ENCODE measurements at places on chromosomes 12 and 14. TPM values are rescaled to one million over a fixed set of nuclear protein-coding genes. Genes with fewer than 3 reads are reported as not detected.
A peak's percentile ranks its signal among the peaks of the same experiment; 100 is the strongest.

The AHSA1 gene
- 193 TPM for total RNA-seq

DNA sequence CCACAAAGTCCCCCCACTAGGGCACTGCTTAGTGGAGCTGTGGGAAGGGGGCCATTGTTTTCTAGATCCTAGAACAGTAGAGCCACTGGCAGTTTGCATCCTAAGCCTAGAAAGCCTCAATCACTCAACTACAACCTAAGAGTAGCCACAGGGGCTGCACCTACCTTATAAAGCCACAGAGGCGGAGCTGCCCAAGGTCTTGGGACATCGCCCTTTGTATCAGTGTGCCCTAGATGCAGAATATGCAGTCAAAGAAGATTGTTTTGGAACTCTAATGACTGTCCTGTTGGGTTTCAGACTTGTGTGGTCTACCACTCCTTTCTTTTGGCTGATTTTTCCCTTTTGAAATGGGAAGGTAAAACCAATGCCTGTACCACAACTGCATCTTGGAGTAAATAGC is 59.5 kb downstream of the ATP2B1 start:
- DNase-seq = no peak

DNA sequence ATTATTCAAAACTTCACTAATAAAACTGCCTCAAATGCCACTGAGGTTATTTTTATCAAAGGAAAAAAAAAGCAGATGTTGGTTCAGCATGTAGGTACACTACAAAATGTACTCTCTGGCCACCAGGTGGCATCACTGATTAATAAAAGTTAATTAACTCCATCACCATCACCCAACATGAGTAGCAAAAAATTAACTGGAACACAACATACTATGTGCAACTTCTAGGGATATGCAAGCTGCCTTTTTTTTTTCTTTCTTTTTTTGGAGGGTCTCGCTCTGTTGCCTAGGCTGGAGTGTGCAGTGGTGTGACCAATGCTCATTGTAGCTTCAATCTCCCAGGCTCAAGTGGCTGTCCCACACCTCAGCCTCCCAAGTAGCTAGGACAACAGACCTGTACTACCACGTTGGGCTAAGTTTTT is 43.8 kb upstream of the NR2C1 start:
- peak; percentile 81 for DNase-seq

- DNase-seq = no peak
These were observed at the start of gene IL31 for GRCh38 chr12:122174155-122174845. Gene IL31, minus strand, starts transcription at chr12:122174221. Its CDS starts 49 bp downstream, at chr12:122174172.

The GPR84 gene
- not detected for total RNA-seq

The SLC38A2 gene
- total RNA-seq = 97.2 TPM

DNA sequence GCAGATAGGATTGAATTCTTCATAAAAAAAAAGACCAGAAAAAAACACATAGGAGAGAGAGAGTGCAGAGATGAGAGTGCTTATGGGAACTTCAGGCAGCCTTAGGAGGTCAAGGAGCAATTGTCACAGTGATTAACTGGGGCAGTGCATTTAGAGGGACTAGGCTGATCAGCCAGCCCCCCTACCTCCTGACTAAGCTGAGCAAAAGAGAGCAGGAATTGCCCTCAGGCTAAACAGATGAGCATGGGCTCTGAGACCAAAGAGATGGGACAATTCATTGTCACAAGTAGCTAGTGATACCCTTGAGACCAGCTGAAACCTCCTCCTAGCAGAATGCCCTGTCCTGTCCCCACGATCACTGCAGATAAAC is 124.0 kb downstream of the BTG1 start:
- DNase-seq = no peak

- DNase-seq = no peak
These were observed 15.3 kb upstream of the SPIC start for GRCh38 chr12:101459642-101460346.

The COCH gene
- 0.96 TPM for total RNA-seq

GRCh38 chr12:105831372-105831771 is 307.4 kb downstream of the NUAK1 start:
- no peak for DNase-seq

DNA sequence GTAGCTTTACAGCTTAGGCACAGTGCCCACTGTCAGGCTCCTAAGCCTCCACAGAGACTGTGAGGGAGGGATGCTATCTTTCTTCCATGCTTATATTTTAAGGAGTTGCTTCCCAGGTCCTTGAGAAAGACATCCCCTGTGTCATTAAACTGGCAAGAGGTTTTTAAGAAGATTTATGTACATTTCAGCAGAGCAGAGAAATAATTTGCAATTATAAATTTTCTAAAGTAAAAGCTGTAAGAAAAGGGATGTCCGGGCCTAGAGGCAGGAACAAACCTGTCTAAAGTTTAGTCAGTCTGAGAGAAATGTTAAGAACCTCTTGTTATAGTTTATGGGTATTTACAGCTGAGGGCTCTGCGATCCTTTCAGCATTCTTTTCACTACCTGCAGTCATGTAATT is 716.1 kb downstream of the SLC16A7 start:
- DNase-seq = no peak

DNA sequence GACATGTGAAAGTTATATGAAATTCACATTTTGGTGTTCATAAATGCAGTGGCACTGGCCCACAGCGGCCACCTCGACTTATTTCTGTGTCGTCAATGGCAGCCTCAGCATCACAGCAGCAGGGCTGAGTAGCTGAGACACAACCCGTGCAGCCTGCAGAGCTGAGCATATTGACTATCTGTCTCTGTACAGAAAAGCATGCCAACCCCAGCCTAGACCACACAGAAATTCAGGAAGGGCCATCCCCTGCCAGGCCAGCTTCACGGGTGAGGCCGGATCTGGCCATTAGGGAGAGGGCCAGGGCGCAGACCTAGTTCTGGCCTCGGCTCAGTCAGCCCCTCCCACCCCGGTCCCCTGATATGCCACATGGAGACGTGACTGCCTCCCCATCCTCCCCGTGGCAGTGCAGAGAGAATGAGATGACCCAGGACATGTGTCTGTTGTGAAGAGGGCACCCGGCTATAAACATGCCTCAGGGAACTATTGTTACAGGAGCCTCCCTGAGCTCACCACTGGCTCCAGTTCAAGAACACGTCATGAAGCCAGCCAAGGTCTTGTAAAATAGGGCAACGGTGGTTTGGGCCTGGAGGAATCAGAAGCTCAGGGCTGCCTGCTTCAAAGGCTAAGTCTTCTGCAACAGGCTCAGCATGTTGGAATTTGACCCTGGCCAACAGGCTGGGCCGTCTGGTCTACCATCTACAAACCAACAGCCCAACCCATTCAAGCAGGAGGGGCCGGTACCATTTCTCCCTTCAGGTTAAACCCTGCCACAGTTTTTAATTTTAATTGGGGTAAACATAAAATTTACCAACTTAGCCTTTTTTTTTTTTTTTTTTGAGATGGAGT is 25.5 kb downstream of the SCARB1 start:
- peak; percentile 87 for DNase-seq

The NXPH4 gene
- total RNA-seq = 0.18 TPM

The C14orf132 gene
- total RNA-seq = 7.5 TPM

DNA sequence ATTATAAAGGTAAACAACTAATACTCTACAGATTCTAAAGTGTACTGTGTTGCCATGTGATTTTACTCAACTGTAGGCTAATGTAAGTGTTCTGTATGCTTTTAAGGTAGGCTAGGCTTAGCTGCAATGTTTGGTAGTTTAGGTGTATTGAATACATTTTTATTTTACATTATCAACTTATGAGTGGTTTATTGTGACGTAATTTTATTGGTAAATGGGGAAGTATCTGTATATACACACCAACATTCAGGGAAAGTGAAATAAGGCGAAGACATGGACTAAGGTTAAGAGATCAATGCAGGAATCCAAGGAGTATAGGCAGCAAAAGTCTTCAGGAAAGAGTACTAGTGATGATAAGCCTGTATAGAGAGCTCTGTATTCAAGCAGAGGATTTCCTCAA is 365.8 kb upstream of the MGAT4C start:
- DNase-seq = no peak

- DNase-seq = no peak
These were observed 28.6 kb downstream of the SUDS3 start for GRCh38 chr12:118404876-118405521.

DNA sequence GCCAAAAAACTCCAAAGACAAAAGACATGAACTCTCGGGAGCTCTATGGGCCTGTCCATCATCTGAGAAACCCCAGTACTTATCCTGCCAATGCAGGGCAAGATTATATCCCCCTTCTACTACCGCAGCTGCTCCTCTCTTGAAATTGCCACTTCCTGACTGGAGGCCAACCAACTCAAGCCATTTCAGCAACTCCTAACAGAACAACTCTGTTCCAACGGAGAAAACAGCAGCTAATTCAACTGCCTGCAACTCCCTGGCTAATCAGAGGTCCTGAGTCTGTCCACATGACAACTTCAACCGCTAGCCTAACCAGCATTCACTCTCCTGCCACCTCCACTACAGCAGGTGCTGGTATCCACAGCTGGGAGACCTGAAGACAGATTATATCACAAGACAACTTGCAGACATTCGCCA is 24.1 kb downstream of the CEP83 start:
- no peak for DNase-seq

DNA sequence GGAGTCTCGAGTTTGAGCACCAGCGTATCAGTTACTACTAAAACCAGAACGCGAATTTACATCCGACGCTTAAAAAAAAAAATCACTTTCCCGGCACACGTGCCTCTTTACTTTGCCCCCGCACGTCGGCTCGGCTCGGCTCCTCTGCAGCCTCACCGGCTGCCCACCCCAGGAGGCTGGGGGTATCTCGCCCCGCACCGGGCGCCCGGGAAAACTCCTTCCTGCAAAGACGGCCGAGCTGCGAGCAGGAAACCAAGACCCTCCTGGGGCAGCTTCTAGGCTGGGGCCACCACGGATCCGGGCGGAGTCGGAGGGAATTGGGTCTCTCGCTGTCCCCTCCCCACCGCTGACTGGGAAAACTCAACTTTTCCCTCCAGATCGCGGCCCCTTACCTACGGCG is 610 bp downstream of the VSIG10 start:
- no peak for DNase-seq

- DNase-seq = no peak
These were observed 3.0 kb upstream of the METTL17 start for GRCh38 chr14:20986811-20987210.

GRCh38 chr12:121093487-121093891 is 39.2 kb upstream of the P2RX7 start:
- DNase-seq = no peak

- no peak for DNase-seq
These were observed 992 bp downstream of the CPSF2 start for GRCh38 chr14:92122761-92123160.

- DNase-seq = no peak
These were observed 9.1 kb downstream of the OR6S1 start for GRCh38 chr14:20632448-20632830.

DNA sequence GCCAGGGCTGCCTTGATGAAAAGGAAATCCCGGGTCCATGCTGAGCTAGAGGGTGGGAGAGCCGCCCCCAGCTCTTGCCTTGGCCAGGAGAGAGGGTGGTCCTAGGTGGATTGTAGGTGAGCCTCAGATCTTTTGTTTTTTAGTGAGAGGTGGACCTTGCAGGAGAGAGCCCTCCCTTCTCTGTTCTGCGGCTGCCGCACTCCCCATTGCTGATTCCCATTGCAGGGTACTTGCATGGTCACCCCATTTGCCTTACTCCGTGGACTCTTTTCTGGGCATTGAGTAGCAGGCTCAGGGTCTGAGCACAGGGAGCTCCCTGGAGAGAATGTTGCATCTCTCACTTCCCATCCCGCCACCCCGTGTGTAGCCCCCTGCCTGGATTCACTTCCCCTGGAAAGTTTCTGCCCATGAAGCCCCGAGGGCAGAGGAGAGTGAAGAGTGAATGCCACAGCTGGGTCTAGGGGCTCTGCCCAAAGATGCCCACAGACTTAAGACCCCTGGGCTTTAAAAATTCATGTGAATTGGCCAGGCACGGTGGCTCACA is 10.2 kb downstream of the VASH1 start:
- no peak for DNase-seq

- DNase-seq = no peak
These were observed 671.2 kb downstream of the LRFN5 start for GRCh38 chr14:42277840-42278239.

The B3GNT4 gene
- not detected for total RNA-seq

- DNase-seq = no peak
These were observed 68.2 kb downstream of the KSR2 start for GRCh38 chr12:117900561-117900960.

DNA sequence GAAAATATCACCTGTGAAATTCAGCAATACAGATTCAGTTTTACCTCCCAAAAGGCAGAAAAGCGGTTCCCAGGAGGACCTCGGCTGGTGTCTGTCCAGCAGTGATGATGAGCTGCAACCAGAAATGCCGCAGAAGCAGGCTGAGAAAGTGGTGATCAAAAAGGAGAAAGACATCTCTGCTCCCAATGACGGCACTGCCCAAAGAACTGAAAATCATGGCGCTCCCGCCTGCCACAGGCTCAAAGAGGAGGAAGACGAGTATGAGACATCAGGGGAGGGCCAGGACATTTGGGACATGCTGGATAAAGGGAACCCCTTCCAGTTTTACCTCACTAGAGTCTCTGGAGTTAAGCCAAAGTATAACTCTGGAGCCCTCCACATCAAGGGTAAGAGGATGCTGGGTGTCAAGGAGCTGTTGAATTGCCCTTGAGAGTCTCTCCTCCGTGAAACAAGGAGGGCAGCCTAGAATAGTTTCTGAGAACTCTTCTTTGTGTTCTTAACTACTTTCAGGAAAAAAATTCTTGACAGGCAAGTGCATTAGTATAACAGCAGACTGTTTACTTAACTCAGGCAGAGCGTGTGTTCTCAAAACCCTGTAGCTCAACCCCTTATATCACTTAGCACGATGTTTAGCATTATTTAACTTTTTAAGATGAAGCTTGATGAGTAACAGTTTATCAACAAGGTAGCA is 7.7 kb downstream of the TDP1 start:
- no peak for DNase-seq

DNA sequence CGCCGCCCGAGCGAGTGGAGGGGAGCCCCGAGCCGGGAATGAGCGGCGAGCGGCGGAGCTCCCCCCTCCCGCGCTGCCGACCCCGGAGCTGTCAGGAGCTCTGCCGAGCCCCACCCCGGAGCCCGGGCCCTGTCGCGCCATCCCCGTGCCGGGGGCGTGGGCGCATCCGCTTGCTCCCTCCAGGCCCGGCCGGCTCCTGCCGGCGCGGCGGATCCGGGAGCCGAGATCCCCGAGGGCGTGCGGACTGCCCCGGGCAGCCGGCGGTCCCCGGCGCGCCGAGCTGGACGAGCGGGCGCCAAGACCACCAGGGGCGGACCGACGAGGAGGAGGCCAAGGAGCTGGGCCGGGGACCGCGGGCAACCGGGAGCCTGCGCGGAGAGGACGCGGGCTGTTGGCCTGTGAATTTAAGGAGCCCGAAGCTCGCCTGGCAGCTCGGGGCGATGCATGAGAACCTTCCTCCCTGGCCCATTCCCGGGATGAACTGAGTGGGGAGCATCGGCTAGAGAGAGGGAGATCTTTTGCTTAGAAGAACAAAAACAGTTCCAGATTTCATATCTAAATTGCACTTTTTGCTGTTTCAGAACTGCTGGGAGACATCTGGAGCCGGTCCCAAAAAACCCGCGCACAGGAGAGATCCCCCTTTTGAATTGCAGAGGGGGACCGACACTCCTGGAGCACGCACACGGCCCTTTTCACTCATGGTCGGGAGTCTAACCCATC is 2.0 kb downstream of the PTHLH start:
- peak; percentile 13 for DNase-seq

The GSG1 gene
- total RNA-seq = not detected

Measured in heart right ventricle (tissue), 16 donors.